ENCODE measurements at places on chromosomes 2 and 18. TPM values are rescaled to one million over a fixed set of nuclear protein-coding genes. Genes with fewer than 3 reads are reported as not detected.

MSTN gene
- 0.09 TPM for total RNA-seq

DNA sequence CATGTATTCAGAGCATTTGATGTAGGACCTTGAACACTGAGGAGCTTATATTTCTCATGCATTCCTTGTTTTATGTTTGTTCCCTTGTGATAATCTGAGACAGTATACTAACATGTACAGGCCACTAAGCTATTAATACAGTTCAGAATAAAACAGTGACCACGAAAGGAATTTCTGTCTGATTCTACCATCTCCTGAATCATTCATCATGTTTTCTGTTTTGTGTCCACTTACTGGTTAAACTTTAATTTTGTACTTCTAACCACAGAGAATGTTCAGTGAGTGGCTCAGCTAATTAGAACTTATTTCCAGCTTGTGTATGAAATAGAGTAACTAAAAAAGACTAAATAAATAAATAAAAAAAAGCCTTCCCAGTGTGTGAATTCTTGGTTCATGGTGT, 110.4 kb downstream of the LRP1B start:
- DNase-seq = no peak

- DNase-seq = no peak
Measured at GRCh38 chr2:46719487-46719886, 196.1 kb downstream of the MCFD2 start.

DNA sequence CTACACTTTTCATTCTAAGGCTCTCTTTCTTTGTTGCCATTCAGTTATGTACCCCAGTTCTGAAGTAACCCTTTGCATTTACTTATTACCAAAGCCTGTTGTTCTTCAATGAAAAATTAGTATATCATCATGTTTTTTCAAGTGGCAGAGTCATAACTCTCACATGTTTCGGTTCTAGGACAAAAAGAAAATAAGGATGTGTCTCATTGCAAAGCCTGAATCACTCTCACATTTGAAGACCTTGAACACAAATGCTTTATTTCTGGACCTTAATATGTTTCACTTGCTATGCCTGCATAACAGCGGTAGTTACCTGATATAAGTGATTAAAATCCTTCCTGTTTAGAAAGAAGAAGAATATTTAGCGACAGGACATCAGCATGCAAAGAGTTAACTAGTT, 49.1 kb downstream of the ZEB2 start:
- no peak for DNase-seq

DNA sequence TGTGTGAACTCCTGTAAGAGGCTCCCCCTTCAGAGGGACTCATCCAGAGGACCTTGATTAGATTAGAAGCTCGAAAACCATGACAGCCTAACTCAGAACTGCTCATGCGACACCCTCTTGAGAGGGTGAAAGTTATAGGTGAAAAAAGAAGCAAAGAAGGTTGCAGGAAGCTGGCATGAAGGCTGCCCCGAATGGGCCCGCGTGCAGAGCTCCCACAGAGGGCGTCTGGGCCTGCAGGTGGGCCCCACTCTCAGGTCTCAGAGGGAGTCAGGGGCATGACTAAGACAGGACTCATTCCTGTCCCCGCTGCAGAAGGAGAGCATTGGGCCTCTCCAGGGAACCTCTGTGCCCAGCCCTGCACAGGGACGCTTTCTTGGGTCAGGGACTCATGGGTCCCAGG, 235.4 kb downstream of the EIPR1 start:
- no peak for DNase-seq

GRCh38 chr2:59080451-59081181, 839.5 kb upstream of the FANCL start:
- no peak for DNase-seq

PAX8 gene
- total RNA-seq = 0.35 TPM

GRCh38 chr2:126650994-126651393, 5.0 kb upstream of the GYPC start:
- DNase-seq = no peak

- DNase-seq = no peak
Measured at GRCh38 chr2:231100990-231101389, 23.9 kb downstream of the HTR2B start.

FOXD4L1 gene
- 0.08 TPM for total RNA-seq

OSBPL6 gene
- total RNA-seq = 1.2 TPM

Data from pancreas (tissue), 10 donors.